ENCODE measurements at places on chromosomes 6 and 20.

- DNase-seq: no peak
Observed at GRCh38 chr6:47162793-47163192, 120.7 kb upstream of the ADGRF1 start.

DNA sequence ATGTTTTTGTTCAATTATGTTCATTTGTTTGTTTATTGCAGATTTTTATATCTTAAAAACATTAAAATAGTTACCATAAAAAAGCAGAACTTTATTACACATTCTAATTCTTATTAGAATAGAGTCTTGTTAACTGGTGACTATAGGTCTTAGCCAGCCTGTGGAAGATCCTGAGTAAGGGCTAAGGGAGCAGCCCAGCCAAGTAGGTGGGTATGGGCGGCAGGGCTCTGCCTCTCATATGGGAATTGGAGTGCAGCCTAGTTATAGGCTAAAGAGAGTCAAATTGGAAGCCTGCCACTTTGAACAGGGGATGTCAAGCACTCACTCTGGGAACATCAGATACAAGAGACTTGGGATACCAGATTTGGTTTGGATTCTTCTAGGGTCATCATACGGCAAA is 10.5 kb upstream of the HSF2 start:
- no peak for DNase-seq

GRCh38 chr6:170124836-170125235 is 166.0 kb downstream of the DLL1 start:
- no peak for DNase-seq

GRCh38 chr6:31558631-31559500 is 11.5 kb downstream of the NFKBIL1 start:
- no peak for DNase-seq

DNA sequence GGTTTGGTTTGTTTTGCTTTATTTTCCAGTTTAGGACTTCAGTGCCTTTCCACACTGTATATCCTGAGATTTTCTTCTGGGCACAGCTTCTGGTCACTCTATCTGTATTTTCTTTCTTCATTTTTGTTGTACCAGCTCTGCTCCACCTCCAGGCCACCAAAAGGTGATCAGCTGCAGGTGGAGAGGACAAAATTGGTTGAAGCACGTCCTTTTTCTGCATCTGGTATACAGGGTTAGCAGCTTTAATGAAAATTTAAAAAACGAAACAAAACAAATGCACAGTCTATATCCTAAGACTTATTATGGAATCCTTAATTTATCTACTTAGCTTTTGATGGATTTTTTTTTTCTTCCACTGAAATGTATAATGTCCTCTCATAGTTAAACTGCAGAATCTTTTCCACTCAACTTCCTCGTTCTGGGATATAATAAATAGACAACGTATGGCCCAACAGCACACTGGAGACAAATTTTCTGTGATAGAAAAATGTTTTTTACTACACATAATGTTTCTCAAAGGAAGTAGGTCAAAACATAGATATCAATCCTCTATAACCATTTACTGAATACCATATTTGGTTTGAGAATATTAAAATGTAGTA is 10.7 kb upstream of the SOBP start:
- DNase-seq: no peak

GRCh38 chr6:146856296-146856695 is 257.5 kb downstream of the ADGB start:
- DNase-seq: no peak

- DNase-seq: no peak
Observed at GRCh38 chr6:20875369-20875963, 341.2 kb downstream of the CDKAL1 start.

DNA sequence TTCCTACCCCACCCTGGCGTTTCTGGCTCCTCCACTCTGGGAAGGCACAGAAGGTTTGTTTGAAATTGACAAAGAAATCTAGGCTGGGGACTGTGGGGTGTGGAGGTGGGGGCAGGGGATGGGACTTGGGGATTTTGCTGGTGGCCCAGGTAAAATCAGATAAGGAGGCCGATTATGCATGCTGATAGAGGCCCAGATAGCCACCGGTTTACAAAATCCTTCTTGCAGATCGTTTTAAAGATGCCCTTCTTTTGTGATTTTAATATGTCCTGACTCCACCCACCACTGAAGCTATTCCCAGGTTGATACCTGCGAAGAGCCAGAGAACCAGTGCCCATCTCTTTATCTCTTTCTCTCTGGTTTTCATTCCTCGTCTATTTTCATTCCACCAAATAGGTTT is 104.9 kb downstream of the TFAP2C start:
- no peak for DNase-seq

DNA sequence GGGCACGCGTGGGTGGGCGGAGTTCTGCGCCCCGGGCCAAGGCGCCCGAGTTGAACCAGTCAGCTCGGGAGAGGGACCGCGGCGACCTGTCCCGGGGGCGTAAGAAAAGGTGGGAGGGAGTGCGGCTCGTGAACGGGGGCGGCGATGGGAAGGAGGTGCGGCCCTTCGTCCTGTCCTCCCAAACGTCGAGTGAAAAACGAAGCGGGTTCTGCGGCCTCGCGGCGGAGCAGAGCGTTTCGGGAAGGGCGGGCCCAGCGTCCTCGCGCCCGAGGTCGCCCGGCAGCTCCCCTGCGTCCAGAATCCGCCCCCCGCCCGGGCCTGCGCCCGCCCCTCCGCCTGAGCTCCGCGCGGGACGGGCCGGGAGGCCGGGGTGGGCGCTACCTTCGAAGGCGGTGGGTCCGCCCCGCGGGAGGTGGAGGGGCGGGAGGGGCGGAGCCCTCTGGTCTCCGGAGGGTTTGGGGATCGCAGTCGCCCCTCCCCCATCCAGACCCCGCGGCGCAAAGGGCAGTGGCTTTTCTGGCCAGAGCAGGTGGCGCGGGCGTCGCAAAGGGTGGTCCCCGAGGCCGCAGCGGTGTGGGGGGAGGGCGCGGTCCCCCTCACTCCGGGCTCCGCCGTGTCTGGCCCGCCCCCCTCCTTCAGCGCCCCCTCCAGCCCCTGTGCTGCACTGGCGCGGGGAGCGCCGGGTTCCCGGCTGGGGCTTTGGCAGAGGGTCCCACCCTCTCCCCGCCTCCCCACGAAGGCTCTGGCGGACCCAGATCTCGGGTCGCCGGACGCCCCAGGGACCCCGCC is 838 bp downstream of the STMN3 start:
- no peak for DNase-seq

DNA sequence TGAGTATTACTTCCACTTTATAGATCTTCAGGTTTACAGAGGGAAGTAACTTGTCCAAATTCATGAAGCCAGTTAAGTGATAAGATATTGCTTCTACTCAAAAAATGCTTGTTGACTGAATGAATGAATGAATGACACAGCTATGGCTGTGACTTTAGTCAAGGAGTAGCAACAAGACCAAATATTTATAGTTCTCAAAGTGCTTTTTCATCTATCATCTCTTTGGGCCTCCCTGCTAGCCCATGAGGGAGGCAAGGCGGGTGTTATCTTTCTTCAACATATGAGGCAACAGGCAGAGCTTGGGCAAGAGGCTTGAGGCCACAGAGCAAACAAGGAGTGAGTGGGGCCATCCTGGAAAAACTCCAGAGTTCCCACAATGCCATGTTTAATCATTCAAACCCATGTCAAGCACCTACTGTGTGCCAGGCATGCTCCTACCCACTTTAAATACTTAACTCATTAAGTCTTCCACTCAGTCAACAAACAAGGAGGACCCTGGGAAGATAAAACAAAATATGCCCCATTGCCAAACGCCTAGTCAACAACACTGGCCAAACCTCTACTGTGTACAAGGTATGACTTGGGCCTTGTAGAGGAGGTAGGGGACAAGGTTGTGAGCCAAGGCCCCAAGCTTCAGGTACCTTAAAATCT is 15.9 kb downstream of the BCL2L1 start:
- DNase-seq: no peak

DNA sequence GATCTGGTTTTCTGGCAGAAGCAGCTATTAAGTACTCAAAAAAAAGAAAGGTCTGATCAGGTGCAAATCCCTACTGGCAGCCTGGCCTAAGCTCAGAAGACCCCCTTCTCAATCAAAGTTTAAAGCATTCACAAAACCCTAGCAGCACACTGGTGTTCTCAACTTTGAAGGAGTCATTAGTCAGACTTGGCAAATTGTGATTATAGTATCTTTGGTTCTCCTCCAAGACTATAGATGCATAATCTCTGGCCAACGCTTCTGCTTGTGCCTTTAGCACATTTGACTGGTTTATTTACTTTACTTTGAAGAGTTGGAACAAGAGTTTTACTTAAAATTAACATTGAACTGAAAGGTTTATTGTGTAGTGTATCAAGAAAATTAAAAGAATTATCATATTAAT is 248.9 kb downstream of the PTPRK start:
- no peak for DNase-seq

DNA sequence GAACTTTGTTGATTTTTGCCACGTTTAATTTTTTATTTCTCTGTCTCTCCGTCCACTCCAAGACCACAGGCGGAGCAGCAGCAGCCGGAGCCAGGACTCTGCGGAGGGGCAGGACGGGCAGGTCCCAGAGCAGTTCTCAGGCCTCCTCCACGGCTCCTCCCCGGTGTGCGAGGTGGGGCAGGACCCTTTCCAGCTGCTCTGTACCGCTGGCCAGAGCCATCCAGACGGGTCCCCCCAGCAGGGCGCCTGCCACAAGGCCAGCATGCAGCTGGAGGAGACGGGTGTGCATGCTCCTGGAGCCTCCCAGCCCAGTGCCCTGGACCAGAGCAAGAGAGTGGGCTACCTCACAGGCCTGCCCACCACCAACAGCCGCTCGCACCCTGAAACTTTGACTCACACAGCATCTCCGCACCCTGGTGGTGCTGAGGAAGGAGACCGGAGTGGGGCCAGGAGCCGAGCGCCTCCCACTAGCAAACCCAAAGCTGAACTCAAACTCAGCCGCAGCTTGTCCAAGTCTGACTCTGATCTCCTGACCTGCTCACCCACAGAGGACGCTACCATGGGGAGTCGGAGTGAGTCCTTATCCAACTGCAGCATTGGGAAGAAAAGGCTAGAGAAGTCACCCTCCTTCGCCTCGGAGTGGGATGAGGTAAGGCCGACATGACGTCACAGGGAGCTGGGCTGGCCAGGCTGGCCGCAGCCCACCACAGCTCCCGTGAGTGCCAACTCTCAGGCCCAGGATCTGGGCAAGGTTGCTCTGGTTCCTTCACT is 123.5 kb downstream of the TCP11 start:
- no peak for DNase-seq

DNA sequence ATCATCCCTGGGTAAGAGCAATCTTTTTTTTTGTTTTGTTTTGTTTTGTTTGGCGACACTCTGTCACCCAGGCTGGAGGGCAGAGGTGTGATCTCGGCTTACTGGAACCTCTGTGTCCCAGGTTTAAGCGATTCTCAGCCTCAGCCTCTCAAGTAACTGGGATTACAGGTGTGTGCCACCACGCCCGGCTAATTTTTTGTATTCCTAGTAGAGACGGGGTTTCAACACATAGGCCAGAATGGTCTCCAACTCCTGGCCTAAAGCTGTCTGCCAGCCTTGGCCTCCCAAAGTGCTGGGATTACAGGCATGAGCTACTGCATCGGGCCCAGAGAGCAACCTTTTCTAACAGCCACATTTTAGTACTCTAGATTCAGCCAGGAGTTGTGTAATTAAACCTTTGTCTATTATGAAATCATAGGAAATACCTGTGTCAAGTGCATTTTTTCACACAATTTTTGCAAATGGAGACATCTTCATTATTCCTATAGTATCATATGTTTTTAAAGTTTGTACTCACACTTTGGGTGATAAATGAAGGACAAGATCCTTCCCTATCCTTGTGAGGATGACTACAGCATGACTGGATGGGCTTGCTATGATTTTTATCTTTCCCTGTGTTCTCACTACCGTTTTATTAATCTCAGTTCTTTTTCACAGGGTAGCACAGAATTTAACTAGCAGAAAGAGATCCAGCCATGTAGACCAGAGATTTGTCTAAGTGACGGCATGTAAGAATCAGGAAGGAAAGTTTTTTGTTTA is 82.6 kb downstream of the OR2B2 start:
- no peak for DNase-seq

GRCh38 chr20:36573103-36573797 is at the start of gene TGIF2:
Gene TGIF2, plus strand, starts transcription at chr20:36573597. Its CDS starts 5,178 bp downstream, at chr20:36578775.
- no peak for DNase-seq

DNA sequence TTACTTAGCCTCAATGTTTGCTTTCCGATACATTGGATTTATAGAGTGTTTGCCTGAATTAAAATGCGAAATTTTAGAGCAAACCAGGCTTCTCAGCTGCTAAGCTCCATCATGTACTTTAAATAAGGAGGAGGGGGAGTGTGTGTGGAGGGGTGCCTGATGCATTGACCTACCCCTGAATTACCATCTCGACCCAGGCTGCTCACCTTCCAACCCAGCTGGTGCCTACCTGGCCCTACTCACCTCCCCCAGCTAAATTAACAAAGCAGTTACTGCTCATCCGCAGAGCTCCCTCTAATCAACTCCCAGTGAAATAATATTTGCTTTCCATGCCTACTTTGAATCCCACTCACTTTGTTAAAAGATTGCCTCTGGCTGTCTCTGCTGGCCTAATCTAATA is 544.5 kb downstream of the MAFB start:
- peak; percentile 43 for DNase-seq

DNA sequence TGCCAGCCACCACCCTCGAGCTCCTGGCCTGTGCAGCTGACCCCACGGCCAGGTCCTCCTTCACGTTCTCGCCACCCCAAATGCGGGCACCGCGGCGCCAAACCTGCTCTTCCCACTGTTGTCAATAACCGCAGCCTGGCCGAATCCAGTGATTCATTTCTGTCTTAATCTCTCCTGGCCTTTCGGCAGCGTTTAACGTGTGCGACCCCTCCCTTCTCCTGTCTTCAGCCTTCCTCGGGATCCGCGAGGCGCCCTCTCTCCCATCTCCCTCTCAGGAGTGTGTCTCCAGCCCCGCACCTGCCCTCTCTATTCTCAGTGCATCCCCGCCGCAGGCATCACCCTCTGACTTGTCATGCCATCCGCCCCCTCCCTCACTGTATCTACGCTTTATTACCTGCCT is 91.4 kb downstream of the THBS2 start:
- no peak for DNase-seq

GRCh38 chr6:44101832-44102231 is 25.4 kb downstream of the MRPL14 start:
- DNase-seq: no peak

- DNase-seq: no peak
Observed at GRCh38 chr6:8859501-8859900, 424.2 kb upstream of the SLC35B3 start.

DNA sequence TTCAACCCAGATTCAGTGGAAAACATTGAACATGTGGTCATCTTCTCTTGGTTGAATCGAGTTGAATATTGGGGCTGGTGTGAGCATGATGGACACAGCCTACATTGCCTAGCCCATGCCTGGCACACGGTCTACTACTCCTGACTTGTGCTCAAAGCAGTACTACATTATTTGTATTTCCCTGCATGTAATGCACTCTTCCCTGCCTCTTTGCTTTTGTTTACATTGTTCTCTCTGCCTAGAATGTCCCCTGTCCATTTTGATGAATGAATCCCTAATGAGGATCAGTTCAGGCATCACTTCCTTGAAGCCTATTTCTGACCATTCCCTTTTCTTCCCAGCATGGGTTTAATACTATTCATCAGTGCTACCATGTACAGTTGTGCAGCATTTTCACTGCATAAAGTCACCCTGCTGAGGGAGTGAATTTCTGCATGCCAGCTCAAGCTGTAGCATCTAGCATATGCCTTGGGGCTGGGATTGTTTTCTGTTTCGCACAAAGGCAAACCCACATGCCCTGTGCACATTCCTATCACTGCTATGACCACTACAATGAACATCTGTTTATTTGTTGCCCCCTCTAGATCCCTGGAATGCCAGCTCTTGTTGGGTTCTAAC is 75.3 kb upstream of the CCN6 start:
- DNase-seq: no peak

Data from NCI-H187 treated with DMSO at 0.1 percent for 48 hours (cell line).